ENCODE measurements at places on chromosomes 1 and 21.
A peak's percentile ranks its signal among the peaks of the same experiment; 100 is the strongest.

- DNase-seq, result no peak
Observed at GRCh38 chr1:200452850-200453552, 43.2 kb upstream of the ZNF281 start.

DNA sequence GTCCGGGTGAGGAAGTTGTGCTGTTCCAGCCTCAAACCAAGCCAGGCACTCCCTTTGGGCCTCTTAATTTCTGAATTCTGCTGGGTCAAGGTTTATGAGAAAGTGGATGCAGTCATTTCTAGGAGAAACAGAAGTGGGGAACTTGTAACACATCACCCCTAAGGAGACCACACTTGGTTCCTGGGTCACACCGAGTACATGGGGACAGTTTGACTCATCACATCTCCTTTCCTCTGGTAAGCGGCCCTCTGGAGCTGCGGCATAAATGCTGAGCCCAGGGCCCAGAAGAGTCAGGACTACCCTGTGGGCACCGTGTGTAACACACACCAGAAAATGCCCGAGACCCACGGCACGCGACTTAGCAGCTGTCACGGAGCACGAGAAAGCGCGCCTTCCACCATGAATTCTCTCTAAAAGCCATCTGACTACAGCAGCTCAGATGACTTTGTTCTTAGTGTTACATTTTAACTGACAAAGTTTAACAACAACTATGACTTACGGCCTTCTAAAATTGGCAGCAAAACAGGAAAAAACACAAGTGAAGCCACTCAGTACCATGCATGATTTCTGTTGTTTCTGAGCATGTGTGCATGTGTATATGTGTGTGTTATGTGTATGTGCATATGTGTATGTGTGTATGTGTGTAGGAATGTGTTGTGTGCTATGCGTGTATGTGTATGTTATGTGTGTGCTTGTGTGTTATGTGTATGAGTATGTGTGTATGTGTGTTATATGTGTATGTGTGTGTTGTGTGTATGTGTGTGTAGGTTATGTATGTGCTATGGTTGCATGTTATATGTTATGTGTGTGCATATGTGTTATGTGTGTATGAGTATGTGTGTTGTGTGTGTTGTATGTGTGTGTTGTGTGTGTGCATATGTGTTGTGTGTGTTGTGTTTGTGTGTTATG lies 50.8 kb downstream of the TOMM20 start:
- no peak for DNase-seq

- no peak for DNase-seq
Observed at GRCh38 chr1:28921286-28921869, 7.0 kb downstream of the EPB41 start.

DNA sequence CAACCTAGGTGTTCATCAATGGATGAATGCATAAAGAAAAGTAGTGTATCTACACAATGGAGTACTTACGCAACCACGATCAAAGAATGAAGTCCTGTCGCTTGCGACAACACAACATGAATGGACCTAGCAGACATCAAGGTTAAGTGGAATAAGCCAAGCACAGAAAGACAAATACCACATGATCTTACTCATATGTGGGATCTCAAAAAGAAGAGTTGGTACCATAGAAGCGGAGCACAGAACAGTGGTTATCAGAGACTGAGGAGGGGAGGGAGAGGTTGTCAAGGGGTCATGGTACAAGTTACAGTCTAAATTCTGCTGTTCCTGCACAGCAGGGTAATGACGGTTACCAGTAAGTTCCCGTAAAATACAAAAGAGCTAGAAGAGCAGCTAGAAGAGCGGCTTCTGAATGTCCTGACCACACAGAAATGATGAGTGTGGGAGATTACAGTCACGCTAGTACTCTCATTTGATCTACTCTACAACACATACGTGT lies 36.7 kb downstream of the NPHP4 start:
- DNase-seq, result no peak

DNA sequence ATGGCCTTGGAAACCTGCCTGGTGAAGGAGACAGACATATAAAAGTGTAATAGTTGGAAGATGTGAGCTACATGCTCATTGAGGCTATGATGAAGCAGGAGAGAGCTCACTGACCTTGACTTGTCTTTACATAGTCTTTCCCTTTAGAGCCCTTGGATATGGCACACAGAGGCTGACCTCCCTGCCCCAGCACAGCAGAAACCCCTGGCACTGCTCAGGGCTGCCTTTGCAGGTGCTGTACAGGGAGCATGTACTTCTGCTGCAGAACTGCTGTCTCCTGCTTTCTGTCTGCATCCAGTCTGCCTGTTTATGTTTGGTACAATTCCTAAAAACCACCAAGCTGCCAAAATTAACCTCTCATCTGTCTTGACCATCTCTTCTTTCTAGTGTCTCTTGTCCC lies 80.5 kb downstream of the C1orf21 start:
- no peak for DNase-seq

DNA sequence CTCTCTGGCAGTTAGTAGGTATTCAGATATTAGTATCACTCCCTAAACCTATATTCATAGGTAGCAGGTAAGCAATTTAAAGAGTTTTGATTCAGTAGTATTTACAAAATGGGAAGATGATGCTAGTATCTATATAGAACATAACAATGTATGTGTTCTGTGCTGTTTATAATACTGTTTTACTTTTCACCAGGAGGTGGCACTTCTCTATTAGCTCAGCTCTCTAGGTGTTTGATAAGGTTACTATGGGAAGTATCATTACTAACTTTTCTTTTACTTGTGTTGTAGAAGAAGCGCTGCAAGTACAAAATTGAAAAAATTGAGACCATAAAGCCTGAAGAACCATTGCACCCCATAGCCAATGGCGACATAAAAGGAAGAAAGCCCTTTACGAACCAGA lies 49.4 kb upstream of the FASLG start:
- no peak for DNase-seq

GRCh38 chr21:33380483-33380998 lies 22.7 kb upstream of the IFNGR2 start:
- DNase-seq, result peak; percentile 67

DNA sequence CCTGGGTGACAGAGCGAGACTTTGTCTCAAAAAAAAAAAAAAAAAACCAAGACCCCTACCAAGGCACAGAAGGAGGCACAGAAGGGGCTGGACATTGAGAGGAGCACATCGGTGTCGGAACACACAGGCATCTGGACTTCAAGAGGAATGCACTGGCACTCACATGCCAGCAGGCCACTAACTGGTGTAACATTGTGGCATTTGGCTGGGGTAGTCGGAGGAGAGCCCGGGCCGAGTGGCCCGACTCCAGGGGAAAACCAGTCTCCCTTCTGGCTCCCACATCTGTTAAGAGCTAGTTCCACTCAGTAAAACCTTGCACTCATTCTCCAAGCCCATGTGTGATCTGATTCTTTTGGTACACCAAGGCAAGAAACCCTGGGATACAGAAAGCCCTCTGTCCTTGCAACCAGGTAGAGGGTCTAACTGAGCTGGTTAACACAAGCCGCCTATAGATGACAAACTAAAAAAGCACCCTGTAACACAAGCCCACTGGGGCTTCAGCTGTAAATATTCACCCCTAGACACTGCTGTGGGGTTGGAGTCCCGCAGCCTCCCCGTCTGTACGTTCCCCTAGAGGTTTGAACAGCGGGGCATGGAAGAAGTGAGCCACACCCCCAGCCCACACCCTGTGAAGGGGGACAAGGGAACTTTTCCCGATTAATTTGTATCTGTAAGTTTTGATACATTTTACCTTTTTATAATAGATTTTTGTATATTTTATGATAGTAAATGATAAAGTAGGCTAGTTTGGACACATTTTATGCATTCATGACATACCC lies 17.2 kb upstream of the AKIRIN1 start:
- no peak for DNase-seq

GRCh38 chr1:24575905-24576587 lies 20.2 kb downstream of the NCMAP start:
- no peak for DNase-seq

DNA sequence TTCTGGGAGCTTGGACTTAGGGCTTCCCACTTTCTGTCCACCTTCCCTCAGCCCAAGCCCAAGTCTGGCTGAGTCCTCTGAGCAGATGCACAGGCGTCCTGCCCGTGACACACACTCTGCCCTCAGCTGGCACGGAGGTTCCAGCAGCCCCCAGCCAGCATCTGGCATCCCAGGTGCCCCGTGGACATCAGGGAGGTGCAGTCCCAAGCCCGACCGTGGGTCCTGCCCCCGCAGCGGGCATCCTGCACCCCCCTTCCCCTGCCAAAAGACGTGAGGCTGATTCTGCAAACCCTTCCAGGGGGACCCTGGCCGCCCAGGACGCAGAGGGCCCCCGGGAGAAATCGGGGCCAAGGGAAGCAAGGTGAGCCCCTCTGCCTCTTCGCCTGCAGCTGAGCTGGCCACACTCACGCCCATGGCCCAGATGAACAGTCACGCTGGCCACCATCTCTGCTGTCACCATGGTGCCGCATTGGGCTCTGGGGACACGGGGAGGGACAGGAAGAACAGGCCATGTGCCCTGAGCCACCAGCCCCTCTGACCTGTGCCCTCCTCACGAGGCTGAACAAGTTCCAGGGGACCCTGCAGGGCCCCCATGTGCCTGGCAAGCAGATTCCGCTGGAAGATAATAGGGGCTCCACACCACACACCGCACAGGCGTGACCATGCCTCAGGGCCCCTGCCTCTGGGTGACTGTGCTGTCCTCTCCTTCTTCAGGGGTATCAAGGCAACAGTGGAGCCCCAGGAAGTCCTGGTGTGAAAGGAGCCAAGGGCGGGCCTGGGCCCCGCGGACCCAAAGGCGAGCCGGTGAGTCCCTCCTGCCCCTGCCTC lies 20.6 kb downstream of the COL6A2 start:
- DNase-seq, result no peak

- no peak for DNase-seq
Observed at GRCh38 chr1:44881011-44881632, 38.1 kb upstream of the PTCH2 start.

- DNase-seq, result no peak
Observed at GRCh38 chr21:41443562-41443961, 17.5 kb downstream of the MX1 start.

GRCh38 chr21:38041493-38041892 lies 125.2 kb upstream of the KCNJ6 start:
- no peak for DNase-seq

DNA sequence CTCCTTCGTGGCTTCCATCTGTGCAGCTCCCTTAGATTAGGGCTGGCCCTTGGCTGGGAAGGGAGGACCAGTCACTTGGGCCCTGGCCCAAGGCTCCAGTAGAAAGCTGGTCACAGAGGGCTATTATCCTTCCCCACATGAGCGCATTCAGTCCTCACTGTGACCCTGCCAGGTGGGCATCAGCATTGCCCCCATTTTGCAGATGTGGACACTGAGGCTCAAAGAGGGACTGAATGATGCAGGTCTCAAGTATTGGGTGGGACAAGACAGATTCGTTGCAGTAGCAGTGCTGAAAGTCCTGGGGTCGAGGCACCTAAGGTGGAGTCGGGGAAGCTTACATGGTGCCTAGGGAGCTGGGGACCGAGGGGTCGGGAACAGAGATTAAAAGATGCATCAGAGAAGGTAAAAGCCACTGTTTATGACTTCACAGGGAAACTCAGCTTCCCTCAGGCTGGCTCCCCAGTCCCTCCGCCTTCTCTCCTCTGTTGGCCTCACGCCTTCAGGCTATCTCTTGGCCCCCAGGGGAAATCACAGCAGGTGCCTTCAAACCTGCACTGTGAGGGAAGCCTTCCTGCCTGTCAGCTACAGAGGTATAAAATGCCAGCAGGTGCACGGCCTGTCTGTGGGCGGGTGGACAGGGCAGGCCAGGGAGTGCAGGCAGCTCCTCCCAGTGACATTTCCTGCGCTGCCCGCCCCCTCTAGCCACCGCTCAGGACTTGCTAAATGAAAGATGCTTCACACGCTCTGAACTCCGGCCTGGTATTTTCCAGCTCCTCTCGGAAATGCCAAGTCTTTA lies 178.4 kb downstream of the GRIK3 start:
- no peak for DNase-seq

- DNase-seq, result no peak
Observed at GRCh38 chr21:14877581-14878228, 187.1 kb downstream of the NRIP1 start.

DNA sequence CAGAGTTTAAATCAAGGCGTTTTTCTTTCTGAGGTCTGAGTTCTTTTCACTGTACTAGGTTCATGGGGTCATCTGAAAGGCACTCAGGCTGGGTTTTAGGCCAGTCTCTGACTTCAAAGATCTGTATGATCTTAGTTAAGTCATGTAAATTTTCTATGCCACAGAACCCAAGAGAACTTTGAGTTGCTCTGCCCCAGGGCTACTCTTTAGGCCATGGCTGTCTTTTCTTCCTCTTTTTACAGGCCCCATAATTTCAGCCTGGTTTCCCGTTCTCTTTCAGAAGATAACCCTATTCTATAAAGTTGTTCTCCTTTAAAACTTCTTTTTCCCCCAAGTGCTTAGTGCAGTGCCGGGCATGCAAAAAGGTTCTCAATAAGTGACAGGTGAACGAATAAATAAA lies 26.1 kb downstream of the METTL13 start:
- DNase-seq, result no peak

DNA sequence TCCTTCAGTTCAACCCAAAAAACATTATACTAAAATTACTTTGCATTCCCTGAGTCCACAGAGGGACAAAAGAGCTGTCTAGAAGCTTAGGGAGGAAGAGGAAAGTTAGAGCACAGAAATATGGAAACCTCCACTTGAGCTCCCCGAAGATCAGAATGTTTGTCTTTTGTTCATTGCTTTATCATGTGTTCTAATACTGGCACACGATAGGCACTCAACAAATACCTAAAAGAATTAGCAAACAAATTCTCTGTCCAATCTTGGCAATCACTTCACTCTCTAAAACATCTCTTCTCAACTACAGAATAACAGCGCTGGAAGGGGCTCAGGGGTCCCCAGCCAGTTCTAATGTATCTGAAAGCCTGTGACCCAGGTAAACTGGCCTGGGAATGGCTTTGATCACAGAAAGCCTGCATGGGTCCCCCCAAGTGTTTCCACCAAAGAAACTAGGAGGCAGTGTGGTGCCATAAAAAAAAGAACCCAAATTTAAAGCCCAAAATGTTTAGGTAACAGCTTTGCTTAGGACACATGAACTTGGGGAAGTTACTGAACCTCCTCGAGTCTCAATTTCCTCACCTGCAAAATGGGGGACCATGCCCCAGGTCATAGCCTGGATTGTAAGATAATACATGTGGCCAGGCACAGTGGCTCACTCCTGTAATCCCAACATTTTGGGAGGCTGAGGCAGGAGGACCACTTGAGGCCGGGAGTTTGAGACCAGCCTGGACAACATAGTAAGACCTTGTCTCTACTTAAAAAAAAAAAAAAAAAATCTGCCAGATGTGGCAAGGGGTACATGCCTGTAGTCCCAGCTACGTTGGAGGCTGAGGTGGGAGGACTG lies 45.8 kb downstream of the SSBP3 start:
- no peak for DNase-seq

DNA sequence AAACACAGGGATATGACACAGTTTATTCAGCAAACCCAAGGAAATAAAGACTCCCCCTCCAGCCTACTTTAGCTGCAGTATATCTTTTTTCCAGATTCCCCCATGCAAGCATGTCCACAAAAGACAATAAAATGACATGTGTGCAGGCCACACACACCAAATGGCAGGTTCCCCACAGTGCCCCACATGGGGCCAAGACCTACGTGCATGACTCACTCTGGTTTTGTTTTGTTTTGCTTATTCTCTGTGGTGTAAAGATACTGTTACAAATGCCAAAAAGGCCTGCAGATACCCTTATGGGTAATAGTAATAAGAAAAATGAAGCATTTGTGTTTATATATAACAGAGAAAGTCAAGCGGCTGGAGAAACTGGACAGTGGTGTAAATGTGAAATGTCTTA lies 71.6 kb downstream of the RD3 start:
- no peak for DNase-seq
